ELR (cell line): ENCODE measurements at places on chromosomes 2 and 18.

DNA sequence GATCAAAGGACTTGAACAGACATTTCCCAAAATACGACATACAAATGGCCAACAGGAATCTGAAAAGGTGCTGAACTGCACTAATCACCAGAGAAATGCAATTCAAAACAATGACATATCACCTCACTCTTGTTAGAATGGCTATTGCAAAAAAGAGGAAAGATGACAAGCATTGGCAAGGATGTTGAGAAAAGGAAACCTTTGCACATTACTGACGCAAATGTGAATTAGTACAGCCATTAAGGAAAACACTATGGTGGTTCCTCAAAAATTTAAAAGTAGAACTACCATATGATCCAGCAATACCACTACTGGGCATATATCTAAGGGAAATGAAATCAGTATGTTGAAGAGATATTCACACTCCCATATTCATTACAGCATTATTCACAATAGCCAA lies 57.7 kb upstream of the ASPRV1 start:
- no peak for DNase-seq

DNA sequence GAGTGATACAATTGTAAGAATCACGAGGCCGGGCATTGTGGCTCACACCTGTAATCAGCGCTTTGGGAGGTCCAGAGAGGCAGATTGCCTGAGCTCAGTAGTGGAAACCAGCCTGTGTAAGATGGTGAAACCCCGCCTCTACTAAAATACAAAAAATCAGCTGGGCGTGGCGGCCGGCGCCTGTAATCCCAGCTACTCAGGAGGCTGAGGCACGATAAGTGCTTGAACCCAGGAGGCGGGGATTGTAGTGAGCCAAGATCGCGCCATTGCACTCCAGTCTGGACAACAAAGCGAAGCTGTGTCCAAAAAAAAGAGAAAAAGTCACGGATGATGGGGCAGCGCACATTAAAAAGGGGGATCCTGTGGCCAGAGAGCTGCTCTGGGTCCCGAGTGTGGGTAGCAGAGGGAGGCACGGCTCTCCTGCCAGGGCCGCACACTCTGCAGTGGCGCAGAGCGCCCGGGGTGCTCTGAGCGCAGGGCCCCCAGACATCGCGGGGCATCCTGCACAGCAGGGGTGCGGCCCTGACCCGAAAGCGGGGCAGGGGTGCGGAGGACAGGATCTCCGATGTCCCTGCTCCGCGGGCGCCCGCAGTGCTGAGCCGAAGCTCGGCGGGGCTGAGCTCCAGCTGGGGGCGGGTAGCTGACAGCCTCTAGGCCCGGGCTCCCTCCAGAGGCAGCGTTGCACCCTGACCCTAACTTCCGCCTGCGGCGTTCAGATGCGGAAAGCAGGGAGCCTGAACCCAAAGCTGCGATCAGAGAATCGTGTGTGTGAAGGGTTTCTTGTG lies 30.4 kb upstream of the RAB6D start:
- DNase-seq = peak; percentile 3

DNA sequence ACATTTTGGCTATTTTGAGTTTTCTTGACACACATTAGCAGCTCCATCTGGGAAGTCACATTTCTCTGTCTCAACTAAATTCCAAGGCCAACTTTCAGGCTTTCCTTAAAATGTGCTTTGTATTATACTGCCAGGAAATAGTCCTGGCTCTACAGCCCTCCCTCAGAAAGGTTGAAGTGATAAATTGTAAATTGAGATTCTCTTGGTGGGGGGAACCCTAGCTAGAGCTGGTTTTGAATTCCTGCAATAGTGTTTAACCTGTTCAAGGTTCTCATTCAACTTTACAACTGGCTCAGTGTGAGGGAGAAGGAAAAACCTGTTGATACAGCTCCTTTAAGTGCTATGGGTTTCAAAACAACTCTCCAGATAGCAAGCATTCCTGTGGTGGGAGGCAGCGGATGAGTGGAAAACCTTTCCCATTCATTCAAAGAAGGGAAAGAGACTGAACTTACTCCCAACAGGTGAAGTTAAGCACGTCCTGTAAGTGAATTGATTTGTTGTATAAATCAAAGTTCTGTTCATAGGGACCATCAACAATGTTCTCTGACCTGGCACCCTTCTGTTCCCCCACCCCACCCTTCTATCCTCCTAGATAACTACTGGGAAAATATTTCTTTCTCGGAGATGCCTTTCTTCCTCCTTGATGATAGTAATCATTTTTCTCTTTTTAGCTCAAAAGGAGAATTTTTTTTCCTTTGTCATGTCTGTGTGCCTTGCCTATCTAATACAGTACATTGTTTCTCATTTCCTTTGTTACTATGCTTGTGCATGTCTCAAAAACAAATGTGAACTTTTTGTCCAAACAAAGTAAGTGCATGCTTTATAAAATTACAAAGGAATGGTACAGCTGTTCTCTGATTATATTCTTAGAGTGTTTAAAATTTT lies 44.2 kb upstream of the SLC39A10 start:
- DNase-seq = peak; percentile 80

GRCh38 chr18:44041961-44042360 lies 638.7 kb upstream of the SETBP1 start:
- DNase-seq = no peak

DNA sequence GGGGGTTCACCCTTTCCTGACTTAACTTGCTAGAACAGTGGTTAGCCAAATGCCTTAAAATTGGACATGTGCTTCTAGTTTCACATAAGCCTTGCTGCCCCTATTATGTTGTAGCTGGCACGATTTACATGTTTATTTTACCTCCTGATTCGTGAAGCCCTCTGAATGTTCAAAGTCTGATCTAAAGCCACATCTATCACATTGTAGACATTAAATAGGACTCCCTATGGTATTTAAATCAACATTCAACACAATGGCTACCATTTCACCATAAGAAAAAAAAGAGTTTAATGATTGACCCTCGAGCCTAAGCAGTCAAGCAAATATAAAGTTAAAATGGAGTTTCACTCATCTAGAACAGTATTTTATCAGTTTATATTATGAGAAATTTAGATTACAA lies 151.5 kb downstream of the GULP1 start:
- no peak for DNase-seq

DNA sequence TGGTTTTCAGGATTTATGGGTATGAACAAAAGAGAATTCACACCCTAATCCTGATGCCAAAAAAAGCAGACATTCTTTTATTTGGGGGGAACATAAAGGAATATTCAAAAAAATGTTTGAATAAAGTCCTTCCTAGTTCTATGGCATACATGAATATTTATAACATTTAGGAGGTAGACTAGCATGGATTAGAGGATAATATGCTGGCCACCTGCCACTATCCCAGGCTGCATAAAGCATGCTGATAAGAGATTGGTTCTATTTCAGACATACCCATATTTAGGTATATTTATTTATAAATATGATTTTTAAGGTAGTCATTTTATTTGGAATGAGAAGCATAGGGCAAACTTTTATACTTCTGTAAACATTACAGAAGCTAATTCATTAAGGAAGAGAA lies 34.9 kb upstream of the MAP3K20 start:
- DNase-seq = no peak

DNA sequence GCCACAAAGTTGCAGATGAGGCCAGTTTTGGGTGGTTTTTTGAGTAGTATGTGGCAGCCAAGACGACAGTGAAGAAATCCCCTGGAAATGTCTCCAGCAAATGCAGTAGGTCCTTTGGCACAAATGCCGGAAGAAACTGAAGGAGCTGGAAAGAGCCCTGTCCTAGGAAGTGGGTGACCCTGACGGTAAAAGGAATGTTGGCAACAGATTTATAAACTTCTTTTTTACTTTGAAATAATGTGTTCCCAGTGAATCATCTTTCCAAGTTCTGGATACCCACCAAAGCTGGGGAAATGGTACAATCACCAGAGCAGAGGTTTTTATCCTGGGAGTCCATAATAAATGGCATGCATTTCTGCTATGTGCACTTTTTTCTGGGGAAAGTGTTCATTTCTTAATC lies 112.9 kb downstream of the CSRNP3 start:
- no peak for DNase-seq

DNA sequence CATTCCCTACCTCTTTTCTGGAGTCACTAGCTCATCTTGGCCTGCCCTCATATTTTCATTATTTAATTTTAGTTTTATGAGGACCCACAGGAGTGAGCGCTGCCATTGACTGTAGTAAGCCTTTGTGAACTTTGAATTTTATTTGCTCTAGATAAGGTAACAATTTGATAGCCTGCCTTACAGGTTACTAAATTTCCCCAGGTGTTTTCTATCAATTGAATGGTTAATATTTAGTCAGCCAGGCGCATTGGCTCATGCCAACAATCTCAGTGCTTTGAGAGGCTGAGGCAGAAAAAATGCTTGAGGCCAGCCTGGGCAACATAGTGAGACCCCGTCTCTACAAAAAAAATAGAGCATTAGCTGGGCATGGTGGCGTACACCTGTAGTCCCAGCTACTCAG lies 50.2 kb downstream of the DAW1 start:
- DNase-seq = no peak

DNA sequence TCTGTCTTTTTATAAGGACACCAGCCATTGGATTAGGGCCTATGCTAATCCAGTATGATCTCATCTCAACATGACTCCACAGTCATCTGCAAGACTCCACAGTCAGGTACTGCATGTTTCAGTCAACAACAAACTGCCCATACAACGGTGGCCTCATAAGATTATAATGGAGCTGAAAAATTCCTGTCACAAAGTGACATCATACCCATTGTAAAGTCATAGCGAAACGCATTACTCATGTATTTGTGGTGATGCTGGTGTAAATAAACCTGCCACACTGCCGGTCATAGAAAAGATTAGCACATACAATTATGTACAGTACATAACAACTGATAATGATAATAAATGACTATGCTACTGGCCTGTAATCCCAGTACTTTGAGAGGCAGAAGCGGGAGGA lies 102.2 kb downstream of the TEX51 start:
- DNase-seq = peak; percentile 59

- no peak for DNase-seq
These were observed 48.4 kb upstream of the TMEM17 start for GRCh38 chr2:62554440-62554839.

- DNase-seq = no peak
These were observed 169.7 kb upstream of the SMAD2 start for GRCh38 chr18:48100165-48100575.

GRCh38 chr2:127389778-127390435 lies 2.1 kb upstream of the MAP3K2 start:
- no peak for DNase-seq

- no peak for DNase-seq
These were observed 51.8 kb downstream of the TEX51 start for GRCh38 chr2:126950504-126950903.

- DNase-seq = peak; percentile 36
These were observed 184.7 kb downstream of the SATB2 start for GRCh38 chr2:199273042-199273511.
